ENCODE measurements at places on chromosomes 7 and 10. TPM values are rescaled to one million over a fixed set of nuclear protein-coding genes. Genes with fewer than 3 reads are reported as not detected.

CNTNAP2 gene
- not detected for total RNA-seq

LIPK gene
- not detected for total RNA-seq

ANK3 gene
- 5.2 TPM for total RNA-seq

LMTK2 gene
- 17.0 TPM for total RNA-seq

SCRN1 gene
- 65.4 TPM for total RNA-seq

PHKG1 gene
- total RNA-seq, result 0.33 TPM

VWA2 gene
- total RNA-seq, result under 0.01 TPM

LRIT1 gene
- total RNA-seq, result not detected

TMEM196 gene
- not detected for total RNA-seq

PPP2R2D gene
- 31.0 TPM for total RNA-seq

GSTO2 gene
- total RNA-seq, result 0.57 TPM

Data from vein endothelial cell (primary cell).